NCI-H2081 treated with DMSO at 0.1 percent for 48 hours (cell line): ENCODE measurements at places on chromosomes 12 and 14.

GRCh38 chr12:55931780-55932550 is 1.0 kb downstream of the DGKA start:
- no peak for DNase-seq

DNA sequence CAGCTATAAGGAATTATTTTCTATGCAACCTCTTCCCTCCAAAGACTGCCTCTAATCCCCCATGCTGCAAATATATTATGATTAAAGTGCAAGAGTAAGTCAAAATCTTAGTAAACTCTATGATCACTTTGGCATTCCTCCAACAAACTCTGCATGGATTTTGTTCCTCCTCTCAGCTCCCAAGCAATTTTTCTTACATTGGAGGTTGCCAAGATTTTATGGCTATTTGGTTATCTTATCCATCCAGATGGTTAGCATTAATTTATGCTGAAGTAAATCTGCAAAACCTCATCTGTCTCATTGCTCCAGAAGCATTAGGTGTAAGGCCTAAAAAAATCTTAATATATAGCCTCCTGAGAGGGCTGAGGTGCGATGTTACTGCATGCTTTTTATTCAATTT is 228.1 kb downstream of the CHST11 start:
- DNase-seq, result no peak

DNA sequence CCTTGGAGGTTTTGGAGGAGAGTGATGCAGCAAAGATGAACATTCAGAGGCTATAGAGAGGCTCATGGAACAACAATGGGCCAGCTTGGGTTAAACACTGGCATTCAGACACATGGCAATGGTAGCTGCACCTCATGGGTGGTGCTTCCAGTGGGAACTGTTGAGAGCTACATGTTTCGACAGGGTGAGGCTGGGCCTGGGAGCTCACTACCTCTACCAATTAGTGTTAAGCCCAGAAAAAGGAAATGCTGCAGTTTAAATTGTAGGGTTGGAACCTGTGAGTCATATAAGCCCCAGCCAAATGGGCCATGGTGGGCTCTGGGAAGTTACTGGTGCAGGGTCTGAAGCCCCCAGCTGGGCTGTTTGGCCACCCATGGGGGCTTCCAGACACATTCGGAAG is 279.7 kb downstream of the ZFP36L1 start:
- no peak for DNase-seq

DNA sequence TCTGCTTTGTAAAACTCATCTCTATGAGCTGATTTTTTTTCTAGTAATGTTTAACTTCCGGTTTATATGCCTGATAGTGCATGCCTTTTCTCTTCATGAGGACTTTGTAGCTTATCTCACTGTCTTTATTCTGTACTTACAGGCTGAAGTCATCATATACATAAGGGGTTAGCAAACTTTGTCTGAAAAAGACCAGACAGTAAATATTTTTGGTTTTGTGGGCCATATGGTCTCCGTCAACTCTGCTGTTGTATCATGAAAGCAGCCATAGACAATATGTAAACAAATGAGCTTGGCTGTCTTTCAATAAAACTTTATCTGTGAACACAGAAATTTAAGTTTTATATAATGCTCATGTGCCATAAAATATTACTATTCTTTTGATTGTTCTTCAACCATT is 172.1 kb downstream of the GXYLT1 start:
- no peak for DNase-seq

GRCh38 chr12:122174155-122174845 is at the start of gene IL31:
TSS of gene IL31 (minus strand) at chr12:122174221. CDS start at chr12:122174172, 49 bp downstream.
- no peak for DNase-seq

DNA sequence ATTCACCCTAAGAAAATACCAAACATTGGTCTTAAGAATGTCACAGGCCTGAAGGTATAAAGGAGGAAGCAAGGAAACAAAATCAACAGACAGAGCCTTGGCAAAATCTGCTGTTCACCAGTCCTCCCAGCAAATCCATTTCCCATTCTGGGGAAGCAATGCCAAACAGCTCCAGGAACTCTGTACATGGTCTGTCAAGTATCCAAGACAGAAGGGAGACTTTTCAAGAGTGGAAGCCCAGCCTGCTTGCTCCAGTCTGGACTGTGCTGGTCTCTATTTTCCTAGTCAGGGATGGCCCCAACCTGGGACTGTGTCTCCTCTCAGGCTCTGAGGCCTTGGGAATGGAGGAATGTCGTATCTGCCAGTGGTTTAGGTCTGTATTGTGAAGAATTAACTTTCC is 251.5 kb downstream of the DAD1 start:
- no peak for DNase-seq

GRCh38 chr12:116323406-116324386 is 46.2 kb upstream of the MED13L start:
- no peak for DNase-seq

DNA sequence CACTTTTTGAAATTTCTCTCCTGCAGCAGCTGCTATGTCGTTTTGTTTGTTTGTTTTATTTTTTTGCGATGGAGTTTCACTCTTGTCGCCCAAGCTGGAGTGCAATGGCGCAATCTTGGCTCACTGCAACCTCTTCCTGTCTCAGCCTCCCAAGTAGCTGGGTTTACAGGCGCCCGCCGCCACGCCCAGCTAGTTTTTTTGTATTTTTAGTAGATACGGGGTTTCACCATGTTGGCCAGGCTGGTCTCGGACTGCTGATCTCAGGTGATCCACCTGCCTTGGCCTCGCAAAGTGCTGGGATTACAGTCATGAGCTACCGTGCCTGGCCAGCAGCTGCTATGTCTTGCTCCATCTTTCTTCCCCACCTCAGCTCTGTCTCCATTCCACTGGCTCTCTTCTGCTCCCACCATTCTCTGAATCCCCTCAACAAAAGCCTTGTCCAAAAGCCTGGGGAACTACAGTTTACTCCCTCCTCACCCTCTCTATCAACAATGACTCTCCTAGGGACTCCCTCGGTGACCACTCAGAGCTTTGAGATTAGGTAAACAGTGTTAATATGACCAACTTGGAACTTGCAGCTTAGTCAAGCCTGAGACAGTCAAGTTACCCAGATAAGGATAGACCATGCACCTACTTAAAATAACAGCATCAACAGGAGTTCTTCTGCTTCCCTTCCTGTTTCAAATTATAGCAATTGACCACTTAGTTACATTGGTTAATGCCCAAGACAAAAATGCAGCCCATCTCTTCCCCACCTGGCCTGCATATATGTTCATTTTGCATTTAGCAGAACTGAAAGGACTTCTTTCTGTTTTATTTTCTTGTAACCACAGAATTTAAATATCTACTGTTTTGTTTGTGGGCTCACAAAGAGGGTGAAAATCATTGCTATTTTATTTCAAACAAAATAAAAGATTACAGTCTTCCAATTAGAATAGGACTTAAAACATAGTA is 189.0 kb upstream of the AMIGO2 start:
- DNase-seq, result no peak

GRCh38 chr12:86194721-86195120 is 61.5 kb downstream of the MGAT4C start:
- no peak for DNase-seq

DNA sequence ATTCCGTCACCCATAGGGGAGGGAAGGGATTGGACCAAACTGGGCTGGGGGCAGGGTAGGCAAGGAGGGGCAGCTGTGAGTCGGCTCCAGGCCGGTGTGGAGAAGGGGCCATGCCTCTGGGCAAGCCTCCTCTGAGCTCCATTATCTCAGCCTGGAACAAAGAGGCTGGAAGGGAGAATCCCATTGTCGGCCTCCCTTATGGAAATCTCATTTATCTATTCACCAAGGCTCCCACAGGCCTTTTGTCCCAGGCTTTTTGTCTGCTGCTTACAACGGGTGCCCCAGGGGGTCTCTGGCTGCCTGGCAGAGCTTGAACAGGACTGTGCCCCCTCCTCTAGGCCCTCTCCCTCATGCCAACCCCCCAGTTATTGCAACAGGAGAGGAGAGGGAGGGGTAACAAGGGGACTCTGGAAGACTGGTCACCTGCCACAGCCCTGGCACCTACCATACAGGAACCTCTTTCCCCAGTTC is 19.5 kb downstream of the FIGNL2 start:
- DNase-seq, result no peak

DNA sequence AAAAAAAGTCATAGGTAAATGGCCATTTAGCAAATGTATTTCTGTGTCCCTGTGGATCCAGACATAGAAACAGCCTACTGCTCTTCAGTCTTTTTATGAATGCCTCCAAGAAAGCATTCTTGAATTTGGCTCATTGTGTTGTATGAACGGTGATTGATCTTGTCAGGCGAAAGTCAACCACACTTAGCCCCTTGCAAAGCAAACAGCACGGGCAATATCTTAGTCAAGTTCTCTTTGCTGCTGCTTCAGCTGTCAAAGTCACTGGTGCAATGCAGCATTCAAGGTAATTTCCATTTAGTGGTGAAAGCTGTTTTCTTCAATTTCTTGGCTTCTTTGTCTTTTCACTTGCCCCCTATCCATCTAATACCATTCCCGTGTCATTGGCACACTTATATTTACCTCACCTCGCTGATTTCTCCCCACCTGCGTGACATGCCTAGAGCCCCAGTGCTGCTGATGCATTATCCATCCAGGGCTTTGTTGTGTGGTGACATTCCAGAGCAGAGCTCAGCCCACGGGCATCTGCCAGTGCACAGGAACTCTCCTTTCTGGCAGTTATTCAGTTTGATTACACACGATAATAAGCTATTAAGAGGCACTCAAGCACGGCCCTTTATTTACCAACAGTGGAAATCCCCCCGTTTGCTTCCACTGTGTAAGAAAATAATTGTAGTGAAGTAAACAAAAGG is 362.3 kb upstream of the NOVA1 start:
- DNase-seq, result no peak
